Calu3 (cell line): ENCODE measurements at places on chromosomes 7 and 10. TPM values are rescaled to one million over a fixed set of nuclear protein-coding genes. Genes with fewer than 3 reads are reported as not detected.

The RADIL gene
- total RNA-seq, result 0.83 and 1.8 TPM in 2 replicates

- DNase-seq, result no peak
Measured at GRCh38 chr7:73896454-73896853, 35.5 kb downstream of the TMEM270 start.

DNA sequence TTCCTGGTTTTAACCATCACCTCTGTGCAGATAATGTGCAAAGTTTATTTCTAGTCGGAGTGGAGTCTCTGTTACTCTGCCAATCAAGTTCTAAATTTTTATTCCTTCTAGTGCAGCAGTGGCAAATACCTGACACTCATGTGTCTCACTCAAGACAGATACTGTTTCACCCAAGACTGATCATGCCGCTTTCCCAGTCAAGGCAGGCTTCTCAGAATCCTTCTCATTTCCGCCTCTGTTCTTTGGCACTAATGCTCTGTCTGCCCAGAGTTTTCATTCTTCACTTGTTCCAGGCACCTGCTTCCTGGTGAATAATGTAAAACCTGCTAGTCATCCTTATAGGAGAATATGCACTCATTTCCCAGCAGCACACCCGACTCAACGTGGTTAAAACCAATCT, 24.7 kb downstream of the MET start:
- DNase-seq, result no peak

The PKD1L1 gene
- 0.24 and 0.49 TPM in 2 replicates for total RNA-seq

GRCh38 chr7:44673324-44673723, 66.9 kb downstream of the OGDH start:
- DNase-seq, result no peak

DNA sequence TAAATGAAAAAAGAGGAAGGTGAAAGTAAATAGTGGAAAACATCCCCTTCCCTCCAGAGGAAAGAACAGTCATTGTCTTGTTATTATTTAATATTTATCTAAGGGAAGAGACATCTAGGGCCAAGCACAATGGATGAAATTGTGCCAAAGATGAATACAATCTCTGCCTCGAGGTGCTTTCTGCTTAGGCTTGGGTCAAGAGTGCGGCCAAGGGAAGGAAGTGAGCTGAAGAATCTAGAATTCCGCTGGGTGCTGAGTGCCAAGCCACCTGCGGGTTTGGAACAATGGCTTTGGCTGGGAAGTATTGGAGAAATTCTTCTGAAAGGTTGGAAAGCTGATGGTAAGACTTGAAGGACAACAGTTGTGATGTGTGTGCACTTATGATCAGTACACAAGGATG, 531.3 kb upstream of the FZD8 start:
- DNase-seq, result no peak

GRCh38 chr10:123761666-123762230, 95.6 kb downstream of the GPR26 start:
- no peak for DNase-seq

The ANKRD2 gene
- total RNA-seq, result 0.47 and 0.90 TPM in 2 replicates

- DNase-seq, result no peak
Measured at GRCh38 chr7:19709249-19709578, 377 bp upstream of the POLR1F start.

GRCh38 chr10:12614177-12614995, 265.0 kb downstream of the CAMK1D start:
- DNase-seq, result no peak

DNA sequence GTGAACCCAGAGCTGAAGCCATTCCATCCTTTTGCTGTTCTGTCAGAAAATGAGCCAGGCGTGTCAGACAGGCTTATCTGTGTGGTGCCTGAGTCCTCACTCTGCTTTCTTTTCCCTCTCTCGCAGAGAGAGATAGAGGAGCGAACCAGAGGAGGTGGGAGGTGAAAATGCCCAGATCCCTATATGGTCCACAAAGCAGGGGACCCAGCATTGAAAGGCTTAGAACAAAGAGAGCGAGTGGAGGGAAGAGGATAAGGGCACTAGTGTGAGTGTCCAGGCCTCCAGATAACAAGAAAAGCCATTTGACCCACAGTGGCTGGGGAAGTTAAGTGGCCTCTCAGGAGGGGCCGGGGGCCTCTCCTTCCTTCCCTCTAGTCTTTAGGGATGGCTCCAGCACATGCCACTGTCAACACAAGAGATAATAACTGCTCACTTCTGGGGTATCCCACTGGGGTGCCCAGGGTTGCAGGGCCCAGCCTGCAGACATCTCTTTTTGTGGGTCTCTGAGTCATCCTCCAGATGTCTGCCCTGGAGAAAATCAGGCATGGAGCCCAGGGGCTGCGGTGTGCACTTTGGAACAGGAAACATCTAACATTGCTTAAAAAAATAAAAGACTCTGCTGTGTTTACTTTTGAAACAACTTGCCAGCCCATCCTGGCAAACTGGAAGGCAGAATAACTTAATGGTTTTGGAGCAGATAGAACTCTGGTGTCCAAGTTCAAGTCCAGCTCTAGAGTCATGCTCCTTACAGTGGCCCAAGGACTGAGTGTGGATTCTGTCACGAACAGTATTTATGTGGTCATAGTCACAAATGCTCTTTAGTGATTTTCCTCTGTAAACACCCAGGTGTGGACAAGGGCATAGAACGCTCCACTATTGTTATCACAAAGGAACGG, 189.5 kb downstream of the CXCL12 start:
- no peak for DNase-seq

The ZNF775 gene
- total RNA-seq, result 5.3 and 5.8 TPM in 2 replicates

DNA sequence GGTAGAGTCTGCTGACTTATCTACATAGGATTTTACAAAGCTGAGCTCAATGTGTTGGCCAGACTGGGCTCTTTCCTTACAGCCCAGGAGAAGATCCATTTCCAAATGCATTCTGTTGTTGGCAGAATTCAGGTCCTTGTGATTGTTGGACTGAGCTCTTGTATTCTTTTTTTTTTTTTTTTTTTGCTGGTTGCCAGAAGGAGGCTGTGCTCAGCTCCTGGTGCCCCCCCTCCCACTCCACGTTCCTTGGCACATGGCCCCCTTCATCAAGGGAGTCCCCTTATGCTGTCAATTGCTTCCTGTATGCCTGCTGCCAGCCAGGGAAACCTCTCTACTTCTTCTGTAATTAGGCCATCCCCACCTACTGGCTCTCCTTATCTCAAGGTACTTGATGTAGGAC, 518.1 kb upstream of the AKR1E2 start:
- DNase-seq, result no peak

The CRTAC1 gene
- not detected in 2 replicates for total RNA-seq

DNA sequence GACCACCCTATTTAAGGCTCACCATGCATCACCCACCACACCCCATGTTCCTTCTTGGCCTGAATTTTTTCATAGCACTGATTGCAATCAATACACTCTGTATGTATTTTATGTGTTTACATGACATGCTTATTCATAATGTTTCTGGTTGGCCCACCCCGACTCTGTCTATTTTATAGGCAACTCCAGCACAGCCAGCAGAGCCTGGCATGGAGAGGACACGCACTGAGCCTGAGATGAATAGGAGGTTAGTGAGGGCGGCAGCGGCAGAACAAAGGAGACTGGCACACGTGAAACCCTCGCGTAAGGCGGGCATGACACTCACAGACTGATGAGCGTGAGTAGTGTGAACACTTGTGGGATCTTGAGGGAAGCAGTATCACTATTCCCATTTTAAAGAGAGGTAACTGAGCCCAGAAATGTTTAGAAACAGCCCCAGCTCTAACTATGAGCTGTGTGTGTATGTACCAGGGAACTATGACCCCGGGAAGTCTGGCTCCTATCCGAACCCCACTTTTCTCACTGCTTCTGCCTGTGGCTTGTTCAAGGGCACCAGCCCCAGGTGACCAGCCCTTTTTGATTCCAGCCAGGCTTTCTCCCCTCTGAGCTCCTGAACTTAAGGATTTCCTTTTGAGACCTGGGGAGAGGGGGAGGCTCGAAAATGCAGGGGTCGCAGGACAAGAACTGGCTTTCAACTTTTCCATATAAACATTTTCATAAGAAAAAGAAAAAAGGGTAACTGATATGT, 113.3 kb downstream of the ARHGAP22 start:
- DNase-seq, result no peak

- no peak for DNase-seq
Measured at GRCh38 chr10:123252779-123253178, 98.6 kb downstream of the BUB3 start.
